NB4 (cell line): ENCODE measurements at places on chromosomes 11 and 22.

DNA sequence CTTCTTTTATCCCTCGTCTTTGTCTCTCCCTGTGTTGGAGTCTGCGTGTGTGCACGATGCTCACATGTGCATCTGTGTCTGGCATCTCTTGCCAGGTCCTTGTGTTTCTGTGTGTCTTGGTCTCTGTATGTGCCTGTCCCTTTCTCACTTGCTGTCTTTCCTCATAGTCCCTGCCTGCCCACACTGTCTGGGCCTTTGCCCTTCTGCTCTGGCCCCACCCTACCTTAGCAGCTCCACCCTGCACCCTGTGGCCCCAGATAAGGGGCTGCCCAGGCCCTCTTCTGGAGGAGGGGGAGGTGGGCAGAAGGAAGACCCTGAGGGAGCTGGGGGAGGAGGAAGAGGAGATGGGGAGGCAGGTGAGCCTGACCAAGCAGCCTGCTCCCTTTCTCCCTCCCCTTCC, 2.8 kb downstream of the EHBP1L1 start:
- no peak for DNase-seq

- DNase-seq = no peak
These were observed 51.4 kb downstream of the BDNF start for GRCh38 chr11:27648840-27649239.

DNA sequence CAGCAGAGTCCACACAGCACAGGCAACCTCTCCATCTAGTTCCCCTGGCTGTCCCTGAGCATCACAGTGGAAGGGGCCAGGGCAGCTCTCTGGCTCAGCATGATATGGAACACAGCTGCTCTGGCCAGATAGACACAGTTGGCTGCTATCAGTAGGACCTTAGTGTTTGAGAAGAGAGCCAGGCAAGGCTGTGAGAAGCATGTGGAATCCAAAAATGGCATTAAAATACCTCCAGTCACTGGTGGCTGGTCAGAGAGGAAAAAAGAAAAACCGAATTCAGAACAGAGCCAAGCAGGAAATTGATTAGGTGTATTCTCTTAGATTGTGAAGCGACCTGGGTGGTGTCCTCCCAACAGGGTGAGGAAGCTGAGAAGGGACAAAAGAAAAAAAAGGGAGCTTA, 27.9 kb downstream of the SERPINH1 start:
- no peak for DNase-seq

DNA sequence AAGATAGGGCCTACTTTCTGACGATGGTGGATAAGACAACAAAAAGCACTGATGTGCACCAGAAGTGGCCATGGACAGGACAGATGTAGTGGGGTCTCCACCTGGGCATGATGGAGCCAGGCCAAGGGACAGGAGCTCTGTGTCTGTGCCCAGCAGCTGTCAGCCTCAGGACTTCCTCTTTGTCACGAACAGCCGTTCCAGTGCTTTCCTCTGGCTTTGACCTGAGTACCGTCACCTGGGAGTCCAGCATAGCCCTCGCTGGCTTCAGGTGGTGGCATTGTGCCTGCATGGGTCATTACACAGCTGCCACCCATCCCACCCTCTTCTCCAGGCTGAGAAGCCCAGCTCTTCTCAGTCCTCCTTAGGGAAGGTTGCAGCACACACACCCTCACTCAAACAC, 137.8 kb downstream of the GRIK4 start:
- DNase-seq = no peak

GRCh38 chr11:126328938-126329643, 25.2 kb downstream of the DCPS start:
- DNase-seq = no peak

DNA sequence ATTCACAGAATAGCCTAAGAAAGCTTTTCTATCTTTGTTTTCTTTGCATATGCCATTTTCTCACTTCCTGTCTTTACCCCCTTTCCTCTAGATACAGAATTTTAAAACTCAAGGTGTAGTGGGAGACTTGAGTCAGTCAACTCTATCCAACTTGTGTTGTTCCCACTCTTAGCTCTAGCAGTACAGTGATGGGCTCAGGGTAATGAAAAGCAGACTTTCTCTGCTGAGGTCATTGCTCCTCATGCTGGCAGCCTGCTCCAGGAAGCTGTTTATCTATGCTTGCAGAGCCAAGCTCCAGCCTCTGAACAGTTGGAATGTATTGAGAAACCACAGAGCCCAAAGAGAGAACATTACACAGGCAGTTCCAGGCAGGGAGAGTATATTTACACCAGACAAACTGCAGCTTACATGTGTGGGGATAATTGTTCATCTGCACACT, 68.1 kb downstream of the CSTPP1 start:
- DNase-seq = peak; percentile 81

DNA sequence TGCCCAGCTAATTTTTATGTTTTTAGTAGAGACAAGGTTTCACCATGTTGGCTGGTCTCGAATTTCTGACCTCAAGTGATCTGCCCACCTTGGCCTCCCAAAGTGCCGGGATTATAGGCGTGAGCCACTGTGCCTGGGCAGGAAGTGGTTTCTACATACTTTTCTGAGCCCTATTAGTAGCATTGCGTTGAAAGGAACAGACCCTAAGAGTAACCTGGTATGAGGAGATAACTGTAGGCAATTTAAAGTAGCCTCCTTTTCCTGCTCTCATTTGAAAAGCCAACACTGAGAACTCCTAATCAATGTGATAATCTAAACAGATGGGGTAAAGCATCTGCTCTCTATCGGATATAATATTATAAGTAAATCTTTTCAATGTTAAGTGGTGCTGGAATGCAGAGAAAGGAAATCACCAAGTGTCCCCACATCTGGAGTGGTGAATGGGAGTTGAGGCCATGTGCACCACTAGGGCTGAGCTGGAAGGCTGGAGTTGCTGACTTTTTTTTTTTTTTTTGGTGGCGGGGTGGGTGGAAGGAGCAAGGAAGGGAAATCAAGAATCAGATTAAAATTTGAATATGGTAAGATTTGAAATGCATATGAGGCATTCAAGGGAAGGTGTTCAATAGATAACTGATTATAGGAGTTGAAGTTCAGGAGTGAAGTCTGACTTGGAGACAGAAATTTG, 20.7 kb downstream of the PDHX start:
- peak; percentile 24 for DNase-seq

DNA sequence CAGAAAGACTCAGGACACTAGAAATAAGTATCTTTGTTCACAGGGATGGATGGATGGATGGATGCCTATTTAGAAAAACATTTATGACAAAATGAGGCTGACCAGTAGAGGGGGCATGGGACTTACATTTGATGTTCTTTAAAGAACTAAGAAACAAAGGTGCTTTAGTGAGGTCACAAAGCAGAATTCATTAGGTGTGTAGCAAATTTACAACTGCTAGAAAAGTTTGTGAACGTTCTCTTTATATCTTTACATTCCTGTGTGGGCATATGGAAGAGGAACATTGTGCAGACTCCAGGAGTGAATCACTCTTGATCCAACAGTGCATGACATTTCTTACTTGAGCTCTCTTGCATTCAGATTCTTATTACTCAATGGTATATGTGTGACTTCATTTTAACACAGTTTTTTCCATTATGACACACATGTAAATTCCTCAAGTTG, 15.8 kb upstream of the SIK2 start:
- DNase-seq = peak; percentile 67

GRCh38 chr11:34957206-34957605, 40.8 kb downstream of the PDHX start:
- no peak for DNase-seq

DNA sequence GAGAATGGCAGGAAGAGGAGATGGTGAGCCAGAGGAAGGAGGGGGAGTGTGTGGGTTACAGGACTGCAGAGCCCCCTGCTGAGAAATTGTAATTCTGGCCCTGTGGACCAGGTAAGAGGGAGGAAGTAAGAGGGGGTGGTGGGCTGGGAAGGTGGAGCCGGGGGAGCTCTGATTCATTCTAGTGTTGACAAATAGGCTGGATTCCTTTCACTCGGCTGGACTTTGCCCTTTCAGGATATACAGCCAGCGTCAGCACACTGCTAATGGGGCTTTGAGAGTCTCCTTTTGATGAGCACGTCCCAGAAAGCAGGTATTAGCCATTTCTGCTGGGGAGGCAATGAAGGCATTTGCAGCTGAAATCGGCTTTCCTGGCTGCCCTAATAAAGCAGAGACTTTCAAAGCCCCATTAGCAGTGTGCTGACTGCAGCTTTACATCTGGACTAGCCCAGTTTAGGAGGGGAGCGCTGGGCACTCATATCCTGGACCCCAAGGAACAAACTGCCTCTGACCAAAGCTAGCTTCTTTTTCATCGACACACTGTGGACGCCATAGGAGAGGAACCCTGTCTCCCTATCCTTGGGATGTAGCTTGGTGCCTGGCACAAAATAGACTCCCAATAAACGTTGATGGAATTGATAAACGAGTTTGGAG, 44.8 kb upstream of the CADM1 start:
- no peak for DNase-seq

DNA sequence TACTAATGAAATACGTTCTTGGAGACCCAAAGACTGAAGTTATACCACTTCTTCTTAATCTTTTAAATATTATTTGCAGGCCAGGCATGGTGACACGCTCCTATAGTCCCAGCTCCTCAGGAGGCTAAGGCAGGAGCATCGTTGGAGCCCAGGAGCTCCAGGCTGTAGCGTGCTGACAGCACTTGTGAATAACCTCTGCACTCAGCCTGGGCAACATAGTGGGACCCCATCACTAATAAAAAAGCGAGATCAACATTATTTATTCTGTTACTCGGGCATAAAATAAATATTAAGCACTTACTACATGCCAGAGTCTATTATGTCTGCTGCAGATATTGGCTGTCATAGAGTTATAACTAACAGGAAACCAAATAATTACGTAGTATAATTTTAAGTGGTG, 720 bp upstream of the MED17 start:
- DNase-seq = peak; percentile 11

DNA sequence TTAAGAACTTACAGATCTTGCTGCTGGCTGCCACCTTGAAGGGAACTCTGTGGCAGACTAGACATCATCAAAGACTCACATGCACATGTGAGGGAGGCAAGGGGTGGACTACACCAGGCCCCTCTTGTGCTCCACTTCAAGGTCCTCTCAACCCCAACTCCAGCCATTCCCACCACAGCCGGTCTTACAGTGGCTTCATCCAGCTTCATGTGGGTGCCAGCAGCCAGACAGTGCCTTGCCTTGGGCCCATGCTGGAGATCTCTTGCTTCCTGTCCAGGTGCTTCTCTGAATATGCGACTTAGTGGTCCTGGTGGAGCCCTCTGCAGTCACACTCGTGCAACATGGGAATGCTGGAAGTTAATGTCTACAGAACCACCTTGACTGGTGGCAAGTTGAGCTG, 44.6 kb upstream of the WNT7B start:
- no peak for DNase-seq

- no peak for DNase-seq
These were observed 404.5 kb upstream of the LARGE1 start for GRCh38 chr22:34324763-34325162.
